ENCODE measurements at places on chromosomes 6 and 20. TPM values are rescaled to one million over a fixed set of nuclear protein-coding genes. Genes with fewer than 3 reads are reported as not detected.

- no peak for ATAC-seq
Measured at GRCh38 chr20:50215101-50215690, 24.6 kb downstream of the CEBPB start.

- ATAC-seq = no peak
Measured at GRCh38 chr20:32963176-32963575, 41.1 kb downstream of the SUN5 start.

DNA sequence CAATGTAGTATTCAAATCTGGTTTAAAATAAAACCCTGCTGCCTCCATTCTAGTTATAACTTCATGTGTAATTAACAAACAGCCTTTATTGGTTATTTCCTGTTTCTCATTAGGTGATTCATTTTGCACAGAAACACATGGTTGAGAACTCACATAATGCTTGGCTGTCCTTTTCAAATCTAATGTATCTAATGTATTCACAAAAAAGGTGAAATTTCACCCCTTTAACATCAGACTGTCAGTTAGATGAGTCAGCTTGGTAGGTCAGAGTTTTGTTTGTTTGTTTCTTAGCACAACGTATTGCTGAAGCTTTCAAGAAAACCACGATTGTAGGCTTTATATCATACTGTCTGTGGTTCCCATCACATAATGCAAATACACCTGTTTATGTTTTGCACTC is 78.7 kb upstream of the TMEM30A start:
- no peak for ATAC-seq

GRCh38 chr6:75393806-75394205 is 99.8 kb downstream of the FILIP1 start:
- no peak for ATAC-seq

GRCh38 chr20:12728782-12729181 is 280.0 kb upstream of the SPTLC3 start:
- ATAC-seq = no peak

GRCh38 chr6:166556863-166557322 is 29.6 kb downstream of the RAMACL start:
- peak; percentile 35 for ATAC-seq

- ATAC-seq = no peak
Measured at GRCh38 chr6:31368461-31368860, 11.5 kb upstream of the HLA-B start.

GRCh38 chr6:2054516-2055067 is 190.8 kb downstream of the GMDS start:
- no peak for ATAC-seq

- ATAC-seq = no peak
Measured at GRCh38 chr6:150129616-150130505, 13.0 kb upstream of the PPP1R14C start.

DNA sequence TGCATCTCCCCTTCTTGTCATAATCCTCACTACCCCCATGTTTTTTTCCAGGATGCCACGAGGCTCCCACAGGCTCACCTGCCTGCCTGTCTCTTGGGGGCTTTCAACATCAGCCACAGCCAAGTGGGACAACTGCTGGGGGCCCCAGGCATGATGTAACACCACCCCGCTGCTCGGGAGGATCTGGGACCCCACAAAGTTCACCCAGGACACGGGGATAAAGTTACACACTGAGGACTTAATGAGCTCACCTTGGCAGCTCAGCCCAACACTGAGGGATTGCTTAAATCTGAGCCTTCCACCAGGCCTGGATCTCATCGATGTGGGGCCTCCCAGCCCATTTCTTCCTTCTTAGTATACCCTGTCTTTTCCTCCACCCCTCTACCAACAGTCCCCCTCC is 56.4 kb upstream of the NNAT start:
- ATAC-seq = no peak

DNA sequence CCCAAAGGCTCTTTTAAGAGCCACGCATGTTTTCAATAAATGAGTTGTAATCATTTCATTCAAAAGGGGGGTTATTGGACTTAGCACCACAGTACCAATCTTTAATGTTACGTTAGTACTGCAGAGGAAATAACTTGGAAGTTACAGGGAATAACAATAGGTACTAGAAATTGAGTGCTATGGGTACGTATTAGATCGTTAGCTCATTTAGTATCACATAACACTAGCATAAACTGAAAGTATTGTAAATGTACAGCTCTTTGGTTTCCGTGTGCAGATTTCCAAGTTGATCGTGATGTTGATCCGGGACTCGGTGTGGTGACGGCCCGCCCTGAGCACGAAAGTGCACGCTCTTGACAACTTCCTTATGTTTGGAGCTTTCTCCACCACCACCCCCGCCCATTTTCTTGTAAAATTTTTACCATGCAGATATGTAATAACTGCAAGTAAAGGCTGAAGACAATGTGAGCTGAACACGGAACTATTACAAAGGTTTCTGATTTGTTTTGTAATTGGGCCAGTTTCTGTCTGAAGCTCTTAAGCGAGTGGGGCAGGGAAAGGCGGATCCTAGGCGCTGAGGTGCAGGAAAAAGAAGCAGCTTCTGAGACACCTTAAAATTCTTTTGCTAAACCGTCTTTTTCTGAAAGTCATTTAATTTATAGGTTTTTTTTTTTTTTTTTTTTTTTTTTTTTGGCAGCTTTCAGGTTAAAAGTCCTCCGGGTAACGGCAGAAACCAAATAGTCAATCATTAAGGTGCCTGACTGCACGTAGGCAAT is 71.5 kb downstream of the HFE start:
- ATAC-seq = no peak

DNA sequence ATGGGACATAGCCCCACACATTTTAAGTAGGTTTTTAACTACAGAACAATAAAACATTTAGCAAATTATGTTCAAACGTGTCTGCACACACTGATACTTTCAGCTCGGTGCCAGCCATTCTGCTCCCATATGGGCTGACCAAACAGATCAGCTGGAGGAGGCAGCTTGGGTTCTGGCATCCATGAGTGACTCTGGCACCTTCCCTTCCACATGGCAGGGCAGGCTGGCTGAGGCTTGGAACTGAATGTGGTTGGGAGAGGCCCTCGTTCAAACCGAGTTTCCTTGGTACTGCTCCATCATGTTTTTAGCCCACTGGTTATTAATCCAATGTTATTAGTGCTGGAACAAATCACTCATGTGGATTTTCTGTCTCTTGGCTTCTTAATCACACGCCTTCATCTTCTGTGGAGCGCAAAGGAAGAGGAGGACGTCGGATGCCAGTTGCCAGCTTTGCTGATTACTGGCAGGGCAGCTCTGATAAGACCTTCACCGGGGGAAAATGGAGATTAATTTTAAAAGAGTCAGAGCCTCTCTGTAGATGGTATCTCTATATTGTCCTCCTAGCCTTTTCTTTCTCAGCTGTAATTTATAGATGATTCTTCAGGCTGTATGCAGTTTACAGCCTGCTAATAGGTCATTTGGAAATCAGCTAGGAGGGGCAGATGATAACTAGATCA is 93.1 kb upstream of the TIAM2 start:
- ATAC-seq = no peak

GRCh38 chr20:53917145-53918019 is 153.0 kb downstream of the BCAS1 start:
- ATAC-seq = peak; percentile 54

GRCh38 chr6:28945349-28945748 is 21.6 kb upstream of the TRIM27 start:
- no peak for ATAC-seq

DNA sequence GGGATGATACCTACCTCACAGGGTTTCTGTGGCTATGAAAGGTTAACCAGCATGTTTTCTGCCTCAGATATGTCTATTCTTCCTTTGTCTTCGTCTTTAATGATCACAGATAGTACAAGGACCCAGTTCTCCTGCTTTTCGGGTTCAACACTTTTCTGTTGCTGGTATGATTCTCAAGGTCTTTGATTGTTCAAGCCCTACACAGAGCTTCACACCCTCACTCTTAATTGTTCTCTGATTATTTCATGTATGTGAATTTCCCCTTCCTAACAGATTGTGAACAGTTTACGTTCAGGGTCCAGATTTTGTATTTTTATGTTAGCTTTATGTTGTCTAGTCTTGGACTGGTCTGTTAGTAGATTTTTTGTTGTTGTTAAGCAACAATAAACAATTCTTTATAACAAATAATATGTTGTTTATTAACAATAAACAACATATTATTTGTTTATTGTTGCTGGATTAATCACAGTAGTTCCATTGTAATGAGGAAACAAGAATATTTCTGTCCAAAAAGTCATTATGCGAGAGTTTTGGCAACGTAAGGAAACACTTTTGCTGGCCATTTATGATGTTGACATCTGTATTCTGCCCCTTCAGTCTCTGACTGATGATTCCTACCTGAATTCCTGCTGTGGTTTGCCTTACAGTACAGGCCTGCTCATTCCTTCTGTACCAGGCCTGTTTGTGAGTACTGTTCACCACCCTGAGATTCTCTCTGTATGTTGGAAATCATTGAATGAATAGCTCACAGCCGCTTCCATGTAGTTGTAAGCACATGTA is 27.2 kb upstream of the TULP4 start:
- ATAC-seq = peak; percentile 72

GRCh38 chr6:166942393-166943168 is 13.8 kb downstream of the RNASET2 start:
- peak; percentile 91 for ATAC-seq

DNA sequence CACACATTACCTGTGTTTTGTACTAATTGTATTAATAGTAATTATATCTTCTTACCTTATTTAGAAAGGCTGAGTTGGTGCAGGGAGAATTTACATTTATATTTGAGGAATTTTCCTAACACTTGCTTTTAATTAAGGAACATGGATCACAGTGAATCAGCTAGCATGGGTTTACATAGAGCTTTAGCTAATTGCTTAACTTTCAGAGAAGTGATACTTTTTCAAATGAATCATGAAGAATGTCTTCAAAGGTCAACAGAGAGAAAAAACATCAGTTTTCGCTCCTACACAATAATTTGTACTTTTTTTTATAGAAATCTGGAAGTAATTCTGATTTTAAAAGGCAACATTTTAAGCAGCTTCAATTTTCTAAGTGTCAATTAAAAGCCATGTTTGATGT is 195.0 kb upstream of the HEY2 start:
- ATAC-seq = no peak

- no peak for ATAC-seq
Measured at GRCh38 chr6:129785756-129786135, 75.4 kb downstream of the TMEM244 start.

- ATAC-seq = peak; percentile 68
Measured at GRCh38 chr6:143536461-143536865, 24.9 kb upstream of the FUCA2 start.

GRCh38 chr20:64188682-64189529 is 24.7 kb downstream of the MYT1 start:
- no peak for ATAC-seq

DNA sequence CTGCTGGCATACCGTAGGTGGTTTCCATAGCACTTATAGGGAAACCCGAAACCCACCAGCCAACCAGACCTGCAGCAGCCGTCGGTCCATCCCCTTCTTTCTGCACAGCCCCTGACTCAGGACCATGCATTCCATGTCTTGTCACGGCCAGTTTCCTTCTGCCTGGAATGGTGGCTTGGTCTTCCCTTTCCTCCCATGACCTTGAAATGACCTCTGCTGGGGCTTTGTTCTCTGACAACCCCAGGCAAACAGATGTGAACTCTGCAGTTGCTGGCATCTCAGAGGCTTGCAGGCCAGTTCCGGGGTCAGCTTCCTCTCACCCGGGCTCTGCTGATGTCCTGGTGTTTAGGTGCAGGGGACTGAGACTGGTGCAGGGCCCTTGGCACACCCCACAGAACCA is 250.8 kb downstream of the SMOC2 start:
- no peak for ATAC-seq

GRCh38 chr6:105898286-105898685 is 187.8 kb upstream of the PRDM1 start:
- peak; percentile 82 for ATAC-seq

- no peak for ATAC-seq
Measured at GRCh38 chr6:33390173-33390572, 1.4 kb upstream of the KIFC1 start.

DNA sequence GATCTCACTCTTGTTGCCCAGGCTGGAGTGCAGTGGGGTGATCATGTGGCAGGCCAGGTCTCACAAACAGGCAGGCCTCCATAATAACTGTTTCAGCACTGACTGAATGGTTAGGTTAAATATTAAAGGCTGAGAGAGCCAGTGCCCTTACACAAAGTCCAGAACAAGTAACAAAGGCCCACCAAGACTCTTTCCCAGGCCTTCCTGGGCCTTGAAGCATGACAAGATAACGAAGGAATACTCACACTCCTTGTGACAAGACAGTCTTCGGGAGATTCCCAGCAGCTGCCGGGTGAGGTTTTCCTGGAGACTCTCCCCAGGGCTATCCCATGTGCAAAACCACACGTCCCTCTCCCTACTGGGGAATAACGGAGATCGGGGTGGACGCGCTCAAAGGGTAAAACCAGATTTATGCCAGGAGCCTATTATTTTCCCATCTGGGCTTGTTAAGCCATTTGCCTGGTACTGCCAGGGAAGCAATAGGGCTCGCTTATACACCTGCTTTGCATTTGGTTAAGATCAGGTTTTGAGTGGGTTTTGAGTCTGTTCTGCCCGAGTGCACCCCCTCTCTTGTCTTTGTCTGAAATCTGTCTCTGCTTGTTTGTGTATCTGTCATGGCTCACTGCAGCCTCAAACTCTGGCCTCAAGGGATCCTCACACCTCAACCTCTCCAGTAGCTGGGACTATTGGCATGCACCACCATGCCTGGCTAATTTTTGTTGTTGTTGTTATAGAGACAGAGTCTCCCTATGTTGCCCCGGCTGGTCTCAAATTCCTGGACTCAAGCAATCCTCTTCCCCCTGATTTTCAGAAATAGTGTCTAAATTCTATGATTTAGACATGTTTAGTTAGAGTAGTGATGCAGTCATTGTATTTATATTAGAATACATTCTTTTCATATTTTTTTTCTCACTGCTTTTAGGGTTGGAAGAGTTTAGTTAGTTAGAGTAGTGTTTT is 1.4 kb upstream of the ENPP3 start:
- ATAC-seq = no peak

The MUC22 gene
- not detected for total RNA-seq

The KIAA1755 gene
- total RNA-seq = not detected

The PHACTR1 gene
- total RNA-seq = 1.5 TPM

The KHDC1L gene
- total RNA-seq = not detected

The LRRC73 gene
- total RNA-seq = 0.35 TPM

The KCNS1 gene
- total RNA-seq = 0.15 TPM

The TM9SF4 gene
- total RNA-seq = 47.4 TPM

The PLEKHG1 gene
- total RNA-seq = 7.8 TPM

The DZANK1 gene
- 3.2 TPM for total RNA-seq

The CLVS2 gene
- not detected for total RNA-seq

The PRRT1 gene
- total RNA-seq = 0.29 TPM

The GPSM3 gene
- 136 TPM for total RNA-seq
